ENCODE measurements at places on chromosomes 7 and 10.

- no peak for DNase-seq
Measured at GRCh38 chr7:52311886-52312285, 723.5 kb upstream of the POM121L12 start.

DNA sequence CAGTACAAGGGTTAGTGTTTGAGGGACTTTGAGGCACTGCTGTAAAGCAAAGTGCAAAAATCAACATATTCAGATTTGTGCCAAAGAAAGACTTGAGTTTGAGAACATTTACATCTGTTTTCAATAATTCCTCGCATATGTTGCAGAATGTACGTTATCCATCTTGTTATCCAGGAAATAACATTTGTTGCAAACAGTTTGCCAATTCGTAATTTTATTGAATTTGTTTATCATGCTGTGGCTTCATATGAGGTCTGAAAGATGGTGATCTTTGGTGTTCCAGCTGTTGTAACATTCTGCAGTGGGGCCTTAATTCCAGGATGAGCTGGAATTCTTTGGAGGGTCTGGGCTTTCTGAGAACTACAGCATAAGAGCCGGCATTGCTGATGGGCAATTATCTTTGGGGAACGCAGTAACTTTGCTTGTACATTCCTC, 396.2 kb downstream of the LRMDA start:
- DNase-seq: no peak

GRCh38 chr7:94576316-94576715, 66.7 kb downstream of the CASD1 start:
- DNase-seq: no peak

DNA sequence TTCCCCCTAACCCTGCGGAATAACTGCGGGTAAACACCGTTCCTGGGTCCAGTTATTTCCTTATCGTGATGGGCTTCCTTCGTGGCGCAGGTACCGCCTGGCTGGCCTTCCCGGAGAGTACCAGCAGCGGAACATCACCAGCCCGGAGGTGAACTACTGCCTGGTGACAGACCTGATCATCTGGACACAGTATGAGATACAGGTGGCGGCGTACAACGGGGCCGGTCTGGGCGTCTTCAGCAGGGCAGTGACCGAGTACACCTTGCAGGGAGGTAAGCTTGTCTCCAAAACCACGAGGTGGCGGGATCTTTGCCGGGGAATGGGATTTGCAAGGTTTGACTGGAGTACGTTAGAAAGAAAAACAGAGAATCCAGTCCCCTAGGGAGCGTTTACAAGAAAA, 665.0 kb upstream of the FOXK1 start:
- no peak for DNase-seq

DNA sequence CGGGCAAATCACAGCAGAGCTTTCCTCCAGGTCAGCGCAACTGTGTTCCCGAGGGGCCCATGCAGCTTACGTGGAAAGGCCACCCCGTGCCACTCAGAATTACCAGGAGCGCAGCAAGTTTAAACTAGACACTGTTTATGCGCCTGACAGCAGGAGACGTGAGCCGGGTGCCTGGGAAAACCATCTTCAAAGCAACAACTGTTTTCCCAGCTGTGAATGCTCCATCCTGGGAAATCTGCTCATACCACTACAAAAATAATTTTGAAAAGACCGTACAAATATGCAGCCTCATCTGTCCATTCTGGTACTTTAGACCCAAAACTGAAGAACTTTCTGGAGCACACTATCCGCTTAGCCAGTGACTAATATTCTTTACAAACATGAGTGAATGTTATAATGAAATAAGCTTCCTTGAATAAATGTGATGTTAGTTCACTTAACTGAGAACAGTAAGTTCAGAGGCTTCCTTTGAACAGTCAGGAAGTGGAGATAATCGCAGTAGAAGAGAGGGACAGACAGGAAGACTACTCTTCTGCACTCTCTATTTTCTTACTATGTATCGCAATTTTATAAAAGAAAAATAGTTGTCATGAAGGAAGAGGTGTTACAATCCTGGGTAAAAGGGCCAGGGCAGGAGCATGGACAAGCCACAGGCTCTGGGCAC, 16.7 kb downstream of the GPER1 start:
- no peak for DNase-seq

All from CD4-positive, alpha-beta T cell treated with Interleukin-12 subunit alpha and Interleukin-12 subunit beta, for 1 hour (primary cell).